ENCODE measurements at places on chromosomes 6 and 20.
A peak's percentile ranks its signal among the peaks of the same experiment; 100 is the strongest.

- no peak for DNase-seq
These were observed 164.2 kb downstream of the SLC24A3 start for GRCh38 chr20:19376451-19377229.

DNA sequence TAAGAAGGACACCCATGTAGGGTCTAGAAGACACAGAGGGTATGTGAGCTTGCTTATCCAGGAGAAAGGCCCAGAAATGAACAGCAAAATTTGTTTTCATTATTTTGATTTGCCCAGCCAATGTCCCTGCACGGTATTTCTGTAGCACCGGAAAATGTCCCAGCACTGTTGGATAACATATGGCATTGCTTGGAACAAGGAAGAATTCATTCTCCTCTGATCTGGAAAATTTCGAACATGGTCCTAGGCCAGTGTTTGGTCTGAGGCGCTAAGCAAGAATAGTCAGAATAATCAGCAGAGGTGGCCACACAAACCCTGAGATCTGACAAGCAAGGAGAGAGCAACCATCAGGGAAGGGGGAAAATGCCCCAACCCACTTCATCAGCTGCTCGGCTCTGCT is 26.6 kb downstream of the ROS1 start:
- DNase-seq: no peak

GRCh38 chr6:15389765-15390723 is 144.2 kb downstream of the JARID2 start:
- peak; percentile 58 for DNase-seq

DNA sequence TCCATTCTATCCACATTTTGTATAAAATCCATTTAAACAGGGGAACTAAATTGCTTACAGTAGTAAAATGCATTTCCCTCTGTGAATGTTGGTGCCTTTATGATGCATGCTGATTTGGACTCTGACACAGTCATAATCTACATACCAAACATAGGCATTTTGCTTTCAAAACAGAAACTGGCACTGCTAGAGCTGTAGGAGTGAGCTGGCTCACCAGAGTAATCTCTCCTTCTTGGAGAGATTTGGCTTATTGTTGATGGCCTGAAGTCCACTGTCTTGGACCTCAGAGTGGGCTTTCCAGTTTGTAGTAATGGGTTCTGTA is 363.2 kb upstream of the FLRT3 start:
- peak; percentile 56 for DNase-seq

DNA sequence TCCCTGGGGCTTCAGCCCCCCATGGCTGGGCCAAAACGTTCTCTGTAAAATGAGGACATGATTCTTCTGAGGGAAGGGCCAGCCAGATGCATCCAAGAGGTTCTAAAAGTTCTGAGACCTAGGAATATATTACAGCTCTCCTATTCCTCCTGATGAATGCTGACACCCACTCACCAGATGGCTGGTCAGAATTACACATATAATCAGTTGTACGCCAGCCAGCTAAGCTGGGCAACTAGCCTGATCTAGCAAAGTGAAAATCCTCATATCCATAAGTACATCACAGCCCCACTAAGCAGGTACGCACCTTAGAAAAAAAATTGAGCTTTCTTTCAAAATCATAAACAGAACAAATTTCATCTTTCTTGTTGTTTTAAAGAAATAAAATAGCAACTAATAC is 34.8 kb downstream of the C6orf118 start:
- no peak for DNase-seq

GRCh38 chr6:156686301-156686994 is 90.7 kb upstream of the ARID1B start:
- peak; percentile 87 for DNase-seq

DNA sequence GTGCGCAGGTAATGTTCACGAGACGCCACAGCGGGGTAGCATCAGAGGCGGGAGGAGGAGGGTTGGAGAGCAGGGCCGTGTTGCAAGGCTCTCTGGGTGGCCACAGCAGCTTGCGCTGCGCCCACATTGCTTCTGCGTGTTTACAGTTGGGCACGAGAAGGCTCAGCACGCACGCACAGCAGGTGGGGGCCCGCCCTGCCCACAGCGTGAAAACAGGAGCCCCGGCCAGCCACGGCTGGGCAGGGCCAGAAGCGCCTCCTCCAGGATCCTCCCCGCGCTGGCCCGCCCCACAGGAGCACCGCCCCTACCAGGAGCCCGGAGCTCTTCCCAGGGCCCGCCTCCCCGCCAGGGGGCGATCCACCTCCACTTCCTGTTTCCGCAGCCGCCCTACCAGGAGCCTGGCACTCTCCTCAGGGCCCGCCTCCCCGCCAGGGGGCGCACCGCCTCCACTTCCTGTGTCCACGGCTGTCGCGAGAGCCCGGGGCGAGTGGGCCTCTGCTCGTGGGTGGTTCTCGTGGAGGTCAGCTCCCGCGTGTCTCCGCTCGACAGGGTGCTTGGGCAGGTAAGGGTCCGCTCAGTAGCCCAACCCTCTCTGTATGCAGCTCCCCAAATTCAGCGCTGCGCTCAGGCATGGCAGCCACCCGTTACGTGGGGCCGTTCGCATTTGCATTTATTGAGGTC is at the start of gene FAM50B:
Gene FAM50B, plus strand, starts transcription at position 449 of the 681 bp plus-strand sequence. CDS start 439 bp downstream, outside the sequence.
- peak; percentile 94 for DNase-seq

- DNase-seq: no peak
These were observed 5.9 kb downstream of the SLC22A1 start for GRCh38 chr6:160127270-160128124.

GRCh38 chr6:22231616-22232015 is 65.2 kb downstream of the PRL start:
- DNase-seq: no peak
